NCI-H345 (cell line): ENCODE measurements at places on chromosomes 4 and X.
A peak's percentile ranks its signal among the peaks of the same experiment; 100 is the strongest.

DNA sequence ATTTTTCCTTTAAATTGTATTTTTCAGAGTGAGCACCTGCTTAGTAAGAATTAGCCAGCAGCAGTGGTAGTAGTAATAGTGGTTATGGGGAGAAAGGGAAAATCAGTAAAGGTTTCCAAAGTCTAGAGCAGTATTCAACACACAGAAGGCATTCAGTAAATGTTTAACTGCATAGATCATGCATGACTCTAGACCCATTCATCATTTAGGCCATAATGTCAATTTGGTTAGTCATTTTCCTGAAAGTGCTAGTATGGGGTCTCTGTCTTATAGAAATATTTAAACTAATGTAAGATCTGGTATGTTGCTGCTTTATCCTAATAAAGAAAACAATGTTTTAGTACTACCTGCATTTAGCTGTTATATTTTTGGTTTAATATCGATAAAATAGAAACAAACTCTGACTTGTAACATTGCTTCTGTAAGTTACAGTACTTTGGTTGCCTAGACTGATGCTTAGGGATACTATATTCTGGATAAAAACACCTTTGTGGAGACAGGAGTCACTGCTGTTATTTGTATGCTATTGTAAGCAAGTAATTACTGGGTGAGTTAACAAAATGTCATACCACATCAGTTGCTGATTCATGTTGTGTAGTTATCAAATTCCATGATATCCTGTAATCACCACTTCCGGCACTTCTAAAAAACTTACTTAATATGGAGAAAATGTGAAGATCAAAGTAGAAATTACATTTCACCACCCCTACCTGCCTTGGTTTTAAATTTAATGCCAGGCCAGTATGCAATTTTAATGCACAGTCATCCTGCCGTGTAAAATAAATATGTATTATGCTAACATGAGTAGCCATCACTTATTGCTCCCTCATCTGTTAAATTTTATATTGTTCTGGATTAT, 115.8 kb upstream of the BMPR1B start:
- DNase-seq: no peak

- no peak for DNase-seq
Measured at GRCh38 chr4:101086801-101087586, 260.3 kb downstream of the PPP3CA start.

- DNase-seq: no peak
Measured at GRCh38 chr4:1611501-1611870, 72.6 kb downstream of the FAM53A start.

DNA sequence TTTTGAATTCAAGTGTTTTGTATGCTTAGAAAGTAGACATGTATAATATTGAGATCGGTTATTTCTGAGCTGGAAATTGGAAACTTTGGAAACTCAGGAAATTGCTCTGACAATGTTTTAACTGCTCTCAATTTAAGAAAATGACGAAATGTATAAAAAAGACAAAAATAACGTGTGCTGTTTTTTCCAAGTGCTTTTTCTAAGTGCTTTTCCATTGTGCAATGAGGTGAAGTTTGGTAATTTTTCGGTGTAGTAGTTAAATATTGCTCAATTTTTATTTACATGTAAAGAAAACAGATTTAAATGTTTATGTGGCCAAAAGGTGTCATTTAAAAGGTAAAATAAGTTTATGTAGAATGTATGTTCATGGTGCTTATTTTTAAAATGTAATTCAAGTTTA, 39.4 kb upstream of the RHOH start:
- no peak for DNase-seq

GRCh38 chrX:50643525-50644137, 170.4 kb downstream of the SHROOM4 start:
- DNase-seq: no peak

DNA sequence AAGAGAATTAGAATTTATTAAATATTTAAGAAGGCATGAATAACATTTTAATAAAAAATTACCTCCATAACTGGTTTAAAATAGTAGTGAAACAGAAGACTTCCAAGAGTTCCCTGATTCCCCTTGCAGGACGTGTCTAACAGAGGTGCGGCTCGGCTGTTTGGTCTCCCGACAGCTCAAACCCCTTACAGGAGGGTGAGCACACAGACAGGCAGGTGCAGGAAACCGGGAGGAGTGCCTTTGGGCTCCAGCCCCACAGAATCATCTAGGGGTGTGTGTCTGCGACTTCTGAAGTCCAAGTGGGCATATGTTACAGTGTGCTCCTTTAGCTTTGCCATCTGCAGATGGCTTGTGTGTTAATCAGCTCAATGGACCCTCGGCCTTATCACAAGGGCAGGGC, 88.1 kb upstream of the CCSER1 start:
- no peak for DNase-seq

DNA sequence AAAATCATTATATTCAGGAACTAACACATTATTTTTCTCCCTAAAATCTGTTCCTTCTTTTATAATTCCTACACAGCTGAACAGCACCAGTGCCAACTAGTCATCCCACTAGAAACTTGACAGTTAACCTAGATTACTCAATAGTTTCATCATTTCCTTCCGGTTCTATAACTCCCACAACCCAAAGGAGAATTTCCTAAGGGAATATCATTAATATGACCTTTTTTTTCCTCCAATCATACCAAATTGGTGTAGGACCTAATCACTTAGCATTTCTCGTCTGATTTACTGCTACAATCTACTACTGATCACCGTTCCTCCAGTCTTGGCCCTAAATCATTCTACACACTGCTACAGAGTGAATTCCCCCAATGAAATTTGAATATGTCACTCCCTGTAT, 45.9 kb downstream of the WDFY3 start:
- DNase-seq: no peak

- DNase-seq: no peak
Measured at GRCh38 chr4:83889802-83890201, 353.9 kb downstream of the GPAT3 start.

DNA sequence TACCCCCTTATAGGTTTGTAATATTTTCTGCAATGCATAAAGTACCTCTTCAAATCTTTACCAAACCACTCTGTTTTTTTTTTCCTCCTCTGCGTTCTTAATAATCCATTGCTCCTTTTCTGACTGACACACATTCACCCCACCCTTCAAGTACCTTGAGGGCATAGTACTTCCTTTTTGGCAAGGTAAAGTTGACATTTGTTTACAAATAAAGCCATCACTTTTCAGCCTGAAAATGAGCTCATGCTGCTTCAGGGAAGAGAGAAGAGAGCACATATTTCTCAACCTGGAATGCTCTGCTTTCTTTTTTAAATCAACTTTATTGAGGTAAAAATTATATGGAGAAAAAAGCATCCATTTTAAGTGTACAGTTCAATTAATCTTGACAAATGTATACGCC, 113.9 kb downstream of the AGTR2 start:
- DNase-seq: no peak

- no peak for DNase-seq
Measured at GRCh38 chr4:1177274-1178141, 5.1 kb upstream of the SPON2 start.

DNA sequence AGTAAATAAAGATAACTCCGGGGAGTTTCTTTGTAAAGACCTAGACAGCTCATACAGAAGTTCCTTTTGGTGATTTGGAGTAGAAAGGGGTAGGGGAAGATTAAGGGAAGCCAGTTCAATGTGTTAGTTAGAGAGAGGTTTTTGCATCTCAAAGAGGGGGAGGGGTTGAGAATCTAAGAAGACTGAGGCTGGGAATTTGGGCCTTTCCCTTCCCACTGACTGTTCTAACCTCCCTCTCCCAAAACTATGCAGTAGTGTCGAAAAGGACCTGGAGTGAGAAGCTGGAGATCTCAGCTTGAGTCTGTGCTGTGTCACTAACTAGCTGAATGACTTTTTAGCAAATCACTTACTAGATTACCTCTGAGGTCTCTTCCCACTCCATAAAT, 55.7 kb upstream of the CCDC160 start:
- no peak for DNase-seq

GRCh38 chr4:132691026-132691425, 458.1 kb upstream of the PCDH10 start:
- DNase-seq: no peak

DNA sequence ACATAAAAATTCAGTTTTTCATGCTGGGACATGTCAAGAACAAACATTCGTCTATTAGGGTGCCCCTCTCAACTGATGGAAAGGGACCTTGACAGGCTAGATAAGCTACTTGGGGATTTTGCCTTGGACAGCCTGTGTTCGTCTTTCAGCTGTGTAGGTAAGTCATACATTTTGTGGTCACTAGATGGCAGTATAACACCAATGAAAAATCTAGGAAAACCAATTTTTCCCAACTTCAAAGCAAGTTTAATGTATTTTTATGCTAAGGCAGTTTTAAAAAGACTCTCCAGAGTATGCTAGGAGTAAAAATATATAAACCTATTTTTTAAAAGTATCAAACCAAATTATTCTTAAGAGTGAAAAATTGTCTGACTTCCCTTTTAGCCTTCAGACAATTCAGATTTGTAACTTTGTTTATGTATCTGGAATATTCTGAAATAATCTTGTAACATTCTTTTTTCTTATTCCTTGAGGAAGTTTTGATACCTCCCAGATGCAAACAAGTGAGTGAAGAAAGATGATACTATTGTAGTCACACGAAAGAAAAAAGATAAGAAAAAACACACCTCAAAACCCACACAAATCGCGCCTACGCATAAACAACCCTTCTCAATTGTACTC, 158.3 kb downstream of the CPE start:
- peak; percentile 39 for DNase-seq
